Brain microvascular endothelial cell (primary cell): ENCODE measurements at places on chromosomes 11 and 22.

- DNase-seq = no peak
These were observed 5.8 kb upstream of the GCAT start for GRCh38 chr22:37801946-37802309.

- DNase-seq = peak; percentile 95
These were observed 5.4 kb downstream of the FJX1 start for GRCh38 chr11:35623621-35624168.

GRCh38 chr11:9228091-9228490 lies 37.1 kb downstream of the DENND5A start:
- DNase-seq = no peak

GRCh38 chr11:96036863-96037262 lies 113.0 kb upstream of the MTMR2 start:
- no peak for DNase-seq

DNA sequence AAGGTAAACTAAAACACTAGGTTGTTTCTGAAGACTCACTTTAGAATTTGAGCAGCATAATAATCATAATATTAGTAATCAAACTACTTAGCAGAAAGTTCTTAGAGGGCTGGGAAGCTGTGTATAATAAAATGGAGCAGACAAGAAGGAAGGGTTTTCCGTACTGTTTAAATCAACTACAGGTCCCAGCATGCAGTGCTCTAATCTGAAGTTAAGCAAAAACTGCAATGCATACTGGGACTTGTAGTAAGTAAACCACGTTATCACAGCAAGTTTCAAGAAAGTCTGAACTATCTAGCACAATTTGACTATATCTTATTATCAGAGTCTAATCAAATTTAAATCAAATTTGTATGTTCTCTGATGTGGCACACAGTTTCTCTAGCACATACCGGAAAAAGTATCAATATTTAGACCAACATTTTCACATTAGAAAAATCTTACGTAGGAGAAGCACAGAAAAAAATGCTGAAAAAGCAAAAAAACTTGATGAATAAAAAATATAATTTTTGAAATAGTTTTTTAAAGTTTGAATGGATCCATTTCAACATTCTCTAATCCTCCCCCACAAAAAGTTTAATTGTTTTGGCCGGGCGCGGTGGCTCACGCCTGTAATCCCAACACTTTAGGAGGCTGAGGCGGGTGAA lies 8.2 kb downstream of the PHF21A start:
- peak; percentile 54 for DNase-seq

DNA sequence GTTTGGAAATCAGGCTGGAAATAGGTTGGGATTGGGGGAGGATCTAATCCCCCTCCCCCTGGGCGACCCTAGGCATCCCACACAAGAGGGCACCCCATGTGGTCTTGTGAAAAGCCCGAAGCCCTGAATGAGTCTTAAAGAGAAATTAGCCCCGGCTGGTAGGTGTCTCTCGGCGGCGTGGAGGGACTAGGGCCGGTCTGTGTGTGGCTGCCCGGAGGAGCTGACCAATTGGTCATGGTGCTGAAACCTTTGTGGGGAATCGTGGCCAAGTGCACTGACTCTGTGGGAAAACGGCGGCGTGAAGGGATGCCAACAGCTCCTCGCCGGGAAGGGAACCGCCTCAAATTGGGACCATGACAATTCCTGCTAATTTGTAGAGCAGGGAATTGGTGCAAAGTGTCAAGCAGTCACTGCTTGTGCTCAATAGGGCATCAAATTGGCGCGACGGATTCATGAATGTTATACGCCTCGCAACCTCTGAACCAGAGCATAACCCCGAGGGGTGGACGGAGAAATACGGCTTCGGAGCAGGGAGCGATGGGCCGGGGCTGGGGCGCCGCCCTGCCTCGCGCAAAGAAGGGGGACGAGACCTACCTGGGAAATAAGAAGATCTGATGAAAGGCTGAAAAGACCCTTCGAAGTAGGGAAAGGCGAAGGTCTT lies 1.5 kb downstream of the DBX1 start:
- DNase-seq = peak; percentile 55

- no peak for DNase-seq
These were observed 27.3 kb downstream of the INCENP start for GRCh38 chr11:62150887-62151736.

DNA sequence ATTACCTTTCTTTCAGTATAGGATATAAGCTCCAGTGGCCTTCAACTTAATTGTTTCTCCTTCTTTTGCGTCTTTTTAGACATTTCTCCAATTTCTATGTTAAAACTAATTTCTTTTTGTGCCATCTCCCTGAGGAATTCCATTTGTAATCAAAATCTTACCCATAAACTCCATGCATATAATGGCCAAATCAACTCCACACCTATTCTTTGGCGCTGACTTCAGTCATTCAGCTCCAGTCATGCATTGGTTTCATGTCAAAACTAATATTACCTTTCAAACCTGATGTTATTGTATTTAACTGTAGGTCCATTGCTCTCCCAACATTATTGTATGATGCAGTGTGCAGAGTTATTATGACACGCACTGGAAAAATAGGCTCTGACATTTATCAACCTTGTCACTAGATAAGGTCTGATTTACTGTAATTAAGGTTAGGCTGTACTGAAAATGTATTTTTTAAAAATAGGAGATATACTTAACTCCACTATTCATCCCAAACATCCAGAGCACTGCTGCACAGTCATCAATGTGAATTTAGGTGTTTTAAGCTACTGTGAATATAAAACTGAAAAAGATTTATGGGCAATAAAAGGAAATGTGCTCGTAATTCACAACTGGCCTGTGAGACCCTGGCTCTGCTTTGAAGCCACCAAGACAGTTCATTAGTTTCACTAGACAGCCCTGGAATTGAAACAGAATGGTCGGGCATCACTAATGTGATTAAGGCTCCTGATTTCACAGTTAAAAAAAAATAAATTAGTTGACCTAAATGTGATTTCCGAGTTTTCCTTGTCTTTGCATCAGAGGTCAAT lies 180.6 kb upstream of the GRIA4 start:
- DNase-seq = no peak

GRCh38 chr22:49551897-49552614 lies 275.6 kb downstream of the BRD1 start:
- DNase-seq = no peak

GRCh38 chr11:86244063-86244521 lies 461 bp upstream of the EED start:
- DNase-seq = peak; percentile 79

DNA sequence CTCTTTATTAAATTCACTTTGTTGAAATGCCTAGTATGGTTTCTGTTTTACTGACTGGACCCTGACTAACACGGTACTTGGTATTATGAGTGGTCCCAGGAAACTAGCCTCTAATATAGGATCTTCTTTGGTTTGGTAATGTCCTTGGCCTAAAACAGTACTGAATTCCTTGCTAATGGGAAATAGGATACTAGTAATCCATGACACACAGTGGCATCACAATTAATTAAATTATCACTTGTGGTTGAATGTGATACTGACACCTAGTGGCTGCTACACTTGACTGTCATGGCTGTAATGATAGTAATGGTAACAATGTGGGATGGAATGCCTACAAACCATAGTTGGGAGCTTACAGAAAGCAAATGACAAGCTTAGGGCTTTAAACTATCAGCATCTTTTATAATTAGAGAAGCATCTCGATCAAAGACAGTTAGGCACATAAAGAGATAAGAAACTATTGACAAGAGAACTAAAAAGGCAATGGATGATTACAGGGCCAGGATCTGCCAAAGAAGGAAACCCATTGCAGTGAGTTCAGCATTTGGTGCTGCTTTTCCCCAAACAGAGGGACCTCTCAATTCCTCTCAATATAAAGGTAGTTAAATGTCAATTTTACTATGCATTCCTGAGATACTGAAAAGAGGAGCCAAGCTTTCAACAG lies 8.6 kb downstream of the DNHD1 start:
- DNase-seq = peak; percentile 59

DNA sequence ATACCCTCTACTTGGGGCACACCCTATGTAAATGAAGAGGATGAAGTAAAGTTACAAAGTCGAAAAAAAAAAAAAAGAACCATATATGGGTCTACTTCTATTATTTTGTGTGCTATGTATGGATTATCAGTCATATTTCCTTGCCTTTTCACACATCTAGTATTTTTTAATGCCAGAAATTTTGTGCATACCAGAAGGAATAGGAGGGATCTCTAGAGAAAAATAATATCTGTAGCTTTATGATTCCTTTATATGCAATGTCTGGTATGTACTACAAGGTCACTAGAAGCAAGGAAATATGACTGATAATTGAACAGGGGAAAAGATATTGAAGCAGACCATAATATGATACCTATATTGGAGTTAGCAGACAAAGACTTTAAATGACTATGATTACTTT lies 713.4 kb downstream of the OPCML start:
- DNase-seq = no peak

- no peak for DNase-seq
These were observed 26.2 kb upstream of the LDLRAD3 start for GRCh38 chr11:35917676-35918075.

GRCh38 chr22:19180234-19180633 lies 1.7 kb upstream of the SLC25A1 start:
- DNase-seq = no peak

GRCh38 chr11:35802221-35802620 lies 139.6 kb downstream of the TRIM44 start:
- no peak for DNase-seq

DNA sequence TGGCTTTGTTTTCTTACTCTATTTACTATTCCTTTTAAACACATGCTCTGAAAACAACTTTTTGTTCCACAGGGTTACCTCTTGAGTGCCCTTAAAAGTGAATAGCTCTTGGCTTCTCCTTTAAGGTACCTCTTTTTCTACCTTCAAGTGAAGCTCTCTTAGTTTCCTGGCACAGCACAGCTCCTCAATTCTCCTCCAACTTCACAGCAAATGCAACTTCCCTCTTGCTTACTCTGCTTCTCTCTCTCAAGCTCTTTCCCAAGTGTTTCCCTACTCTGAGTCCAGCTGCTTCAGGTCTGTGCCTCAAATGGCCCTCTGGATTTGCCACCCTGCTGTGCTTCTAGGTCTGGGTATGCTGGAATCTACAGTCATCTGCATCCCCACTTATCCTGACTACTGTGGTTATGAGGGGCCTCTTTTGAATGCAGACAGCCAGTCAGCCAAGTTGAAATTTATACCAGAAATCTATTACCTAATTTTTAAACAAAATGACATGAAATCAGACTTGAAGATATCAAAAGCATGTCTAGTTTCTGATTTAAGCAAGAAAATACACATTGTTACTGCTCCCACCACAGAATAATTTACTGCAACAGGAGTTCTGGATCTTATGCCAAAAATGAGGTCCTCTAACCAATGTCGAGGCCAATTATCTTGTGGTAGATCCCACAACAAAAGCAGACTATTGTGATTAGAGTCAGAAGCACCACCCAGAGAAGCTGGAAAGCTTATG lies 371.1 kb downstream of the SOX6 start:
- no peak for DNase-seq

- no peak for DNase-seq
These were observed 15.9 kb downstream of the NUP98 start for GRCh38 chr11:3781423-3781822.

GRCh38 chr11:59197991-59198390 lies 14.7 kb downstream of the MPEG1 start:
- peak; percentile 55 for DNase-seq

GRCh38 chr11:69088676-69089146 lies 40.0 kb downstream of the TPCN2 start:
- peak; percentile 62 for DNase-seq

- DNase-seq = no peak
These were observed 418.8 kb upstream of the LUZP2 start for GRCh38 chr11:24078018-24078417.

DNA sequence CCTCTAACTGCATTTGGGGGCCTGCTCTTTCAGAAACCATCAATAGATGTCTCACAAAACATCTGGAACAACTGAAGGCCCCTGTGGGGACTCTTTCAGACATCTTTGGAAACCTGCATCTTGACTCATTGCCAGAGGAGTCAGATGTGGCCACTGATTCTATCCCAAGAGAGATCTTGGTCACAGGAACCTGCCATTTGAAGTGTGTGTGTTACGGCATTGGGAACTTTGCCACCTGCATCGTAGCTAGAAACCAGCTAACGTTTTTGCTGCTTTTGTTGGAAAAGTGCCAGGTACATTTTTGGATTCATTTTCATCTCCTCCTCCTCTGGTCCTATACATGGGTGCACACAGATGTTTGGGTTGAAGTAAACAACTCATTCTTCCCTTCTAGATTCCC lies 4.3 kb downstream of the SRRD start:
- no peak for DNase-seq

- no peak for DNase-seq
These were observed at the start of gene MYRF for GRCh38 chr11:61752117-61752924. TSS of gene MYRF (plus strand) at chr11:61752636. CDS start at chr11:61752745, 109 bp downstream.

- DNase-seq = no peak
These were observed 202.9 kb downstream of the DBX1 start for GRCh38 chr11:19957294-19957943.

DNA sequence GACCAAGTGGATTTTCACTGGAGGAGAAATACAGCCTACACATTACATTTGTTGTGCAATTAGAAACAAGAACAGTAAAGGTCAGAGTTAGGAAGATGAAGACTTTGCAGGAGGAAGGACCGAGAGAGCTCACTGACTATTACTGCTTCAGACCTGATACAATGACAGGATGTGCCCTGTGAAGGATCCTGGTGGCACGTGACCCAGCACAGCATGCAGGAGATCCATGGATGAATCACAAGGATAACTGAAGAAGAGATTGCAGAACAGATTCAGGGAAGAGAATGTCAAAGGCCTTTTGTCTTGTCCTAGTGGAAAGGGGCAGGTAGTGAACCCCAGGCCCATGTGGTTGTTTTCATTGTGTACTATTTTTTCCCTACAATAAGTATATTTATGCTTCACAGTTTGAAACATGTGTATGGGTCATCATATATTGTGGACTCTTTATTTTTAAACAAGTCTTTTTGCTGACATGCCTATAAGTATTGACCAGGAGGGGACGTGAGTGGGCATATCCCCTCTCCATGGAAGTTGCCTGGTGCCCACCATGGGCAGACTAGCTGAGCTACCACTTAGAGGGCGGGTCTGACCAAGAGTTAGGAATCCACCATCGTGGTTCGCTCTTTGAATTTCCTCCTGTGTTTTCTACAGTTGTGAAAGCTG lies 44.3 kb downstream of the RASSF10 start:
- no peak for DNase-seq

- DNase-seq = no peak
These were observed 63.9 kb upstream of the USP47 start for GRCh38 chr11:11777897-11778296.
